Activated CD4-positive, alpha-beta memory T cell treated with anti-CD3 and anti-CD28 coated beads for 36 hours (primary cell): ENCODE measurements at places on chromosomes 7 and 10. TPM values are rescaled to one million over a fixed set of nuclear protein-coding genes. Genes with fewer than 3 reads are reported as not detected.

Gene SCIN
- total RNA-seq: 0.12 TPM

Gene PRSS2
- total RNA-seq: not detected

Gene AKR1C4
- not detected for total RNA-seq

Gene C10orf143
- total RNA-seq: 2.5 TPM

Gene DTX2
- total RNA-seq: 16.5 TPM

Gene CXCL12
- not detected for total RNA-seq

Gene NAT16
- not detected for total RNA-seq

Gene GJD4
- total RNA-seq: not detected

Gene FAM25G
- total RNA-seq: not detected

Gene CACNA2D1
- total RNA-seq: not detected

Gene LIPN
- total RNA-seq: not detected

DNA sequence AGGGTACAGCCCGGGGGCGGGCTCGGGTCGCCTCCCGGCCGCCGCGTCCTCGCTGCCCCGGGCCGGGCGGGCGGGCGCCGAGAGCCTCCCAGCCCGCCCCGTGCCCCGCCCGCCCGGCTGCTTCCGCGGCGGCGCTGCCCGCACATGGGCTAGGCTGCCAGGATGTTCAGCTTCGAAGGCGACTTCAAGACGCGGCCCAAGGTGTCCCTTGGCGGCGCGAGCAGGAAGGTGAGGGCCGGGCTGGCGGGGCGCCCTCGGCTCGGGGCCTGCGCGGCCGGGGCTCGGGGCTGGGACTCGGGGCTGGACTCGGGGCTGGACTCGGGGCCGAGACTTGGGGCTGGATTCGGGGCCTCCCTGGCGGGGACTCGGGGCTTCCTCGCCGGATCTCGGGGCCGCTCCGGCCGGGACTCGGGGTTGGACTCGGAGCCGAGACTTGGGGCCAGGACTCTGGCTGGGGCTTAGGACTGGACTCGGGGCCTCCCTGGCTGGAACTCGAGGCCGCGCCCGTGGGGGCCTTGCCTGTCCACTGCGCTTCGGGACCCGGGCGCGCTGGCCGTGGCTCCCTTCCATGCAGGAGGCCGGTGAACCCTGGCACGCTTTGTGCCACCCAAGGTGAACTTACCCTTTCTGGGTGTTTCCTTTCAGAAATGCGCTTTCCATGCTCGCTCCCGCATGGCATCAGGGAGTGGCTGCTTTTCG, 534 bp downstream of the UBE3C start:
- DNase-seq: peak; percentile 66

GRCh38 chr7:26991796-26992195, 104.0 kb downstream of the HOXA1 start:
- no peak for DNase-seq

GRCh38 chr10:98589007-98589406, 142.3 kb upstream of the HPS1 start:
- DNase-seq: no peak

- DNase-seq: no peak
Measured at GRCh38 chr10:60203993-60204618, 185.6 kb downstream of the ANK3 start.

DNA sequence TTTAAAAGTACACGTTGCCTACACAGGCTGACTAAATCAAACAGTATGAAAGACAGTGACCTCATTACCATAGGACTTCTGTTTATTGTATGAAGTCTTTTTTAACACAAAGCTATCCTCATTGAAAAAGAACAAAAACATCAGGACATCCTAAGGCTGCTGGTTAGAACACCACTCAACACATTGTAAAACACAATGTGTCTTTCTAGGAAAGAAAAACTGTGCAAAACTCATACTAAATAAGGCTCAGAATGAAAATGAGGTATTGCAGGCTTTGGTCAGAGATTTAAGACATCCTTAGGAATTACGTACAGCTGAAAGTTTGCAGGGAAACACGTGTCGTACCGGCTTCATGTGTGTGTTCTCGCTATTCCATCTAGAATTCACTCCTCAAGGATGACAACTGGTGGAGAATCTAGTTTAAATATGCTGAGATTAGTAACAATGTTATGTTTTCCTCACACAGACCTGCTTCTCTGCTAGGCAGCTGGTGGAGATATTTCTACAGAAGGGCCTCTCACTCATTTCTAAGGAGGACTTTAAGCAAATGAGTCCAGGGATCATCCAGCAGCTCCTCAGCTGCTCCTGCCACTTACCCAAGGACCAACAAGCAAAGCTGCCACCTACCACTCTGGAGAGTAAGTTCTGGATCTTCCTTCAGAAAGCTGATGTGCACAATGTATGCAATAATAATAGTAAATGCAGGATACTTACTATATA, 29.3 kb downstream of the SLC39A12 start:
- no peak for DNase-seq

GRCh38 chr10:122294511-122295450, 23.7 kb downstream of the BTBD16 start:
- DNase-seq: no peak

- no peak for DNase-seq
Measured at GRCh38 chr10:116608686-116609594, 11.8 kb upstream of the PNLIPRP2 start.

- DNase-seq: no peak
Measured at GRCh38 chr7:143289421-143289820, 1.3 kb downstream of the CASP2 start.

DNA sequence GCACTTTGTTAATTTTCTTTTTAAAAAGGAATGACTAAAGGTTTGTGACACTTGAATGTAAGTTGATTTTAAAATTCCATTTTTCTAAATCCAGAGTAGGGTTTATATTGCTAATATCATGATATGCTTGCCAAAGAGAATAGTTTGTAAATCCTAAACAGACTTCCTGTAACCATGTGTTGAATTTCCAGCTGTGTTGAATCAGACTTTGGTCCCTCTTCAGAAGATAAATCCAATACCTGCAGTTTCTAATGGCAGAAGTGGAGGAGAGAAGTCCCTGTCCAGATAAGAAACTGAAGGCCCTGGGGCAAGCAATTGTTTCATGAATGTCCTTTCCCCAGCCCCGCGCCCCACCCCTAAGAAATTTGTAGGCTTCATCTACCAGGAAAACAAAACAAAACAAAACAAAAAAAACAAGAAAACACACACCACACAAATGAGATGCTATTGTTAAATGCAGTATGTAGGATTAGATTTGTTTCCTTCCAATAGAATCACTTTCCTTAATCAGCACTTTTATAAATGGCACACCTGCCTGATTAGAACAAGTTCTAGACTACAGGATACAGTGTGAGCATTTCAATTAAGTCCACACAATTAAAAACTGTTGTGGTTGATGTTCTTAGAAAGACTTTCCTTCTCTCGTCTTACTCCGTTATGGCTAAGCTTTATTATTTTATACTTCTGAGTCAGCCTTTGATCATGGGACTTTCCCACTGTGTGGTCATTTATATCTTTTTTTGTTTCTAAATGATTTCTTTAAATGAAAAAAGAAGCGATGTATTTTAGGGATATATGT, 122.8 kb downstream of the KAT6B start:
- DNase-seq: no peak

DNA sequence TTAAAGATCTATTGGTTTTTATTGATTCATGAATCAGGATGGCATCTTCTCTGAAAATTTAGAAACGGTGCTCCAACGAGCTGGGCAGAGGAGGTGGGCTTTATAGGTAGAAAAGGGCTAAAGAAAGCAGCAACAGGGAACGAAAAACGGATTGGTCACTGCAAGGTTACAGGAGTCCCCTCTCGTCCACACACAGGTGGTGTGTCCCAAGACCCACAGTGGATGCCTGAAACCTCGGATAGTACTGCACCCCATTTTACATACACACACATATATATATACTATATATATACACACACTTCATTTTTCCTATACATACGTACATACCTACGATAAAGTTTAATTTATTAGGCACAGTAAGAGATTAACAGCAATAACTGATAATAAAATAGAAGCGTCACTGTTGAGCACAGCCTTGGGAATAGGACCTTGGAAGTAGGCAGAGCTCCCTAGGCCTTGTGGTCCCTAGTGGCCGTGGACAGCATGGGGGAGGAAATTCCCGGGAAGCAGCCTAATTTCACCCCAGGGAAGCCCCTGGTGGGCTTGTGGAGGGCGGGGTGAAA, 737 bp upstream of the NUB1 start:
- DNase-seq: no peak

DNA sequence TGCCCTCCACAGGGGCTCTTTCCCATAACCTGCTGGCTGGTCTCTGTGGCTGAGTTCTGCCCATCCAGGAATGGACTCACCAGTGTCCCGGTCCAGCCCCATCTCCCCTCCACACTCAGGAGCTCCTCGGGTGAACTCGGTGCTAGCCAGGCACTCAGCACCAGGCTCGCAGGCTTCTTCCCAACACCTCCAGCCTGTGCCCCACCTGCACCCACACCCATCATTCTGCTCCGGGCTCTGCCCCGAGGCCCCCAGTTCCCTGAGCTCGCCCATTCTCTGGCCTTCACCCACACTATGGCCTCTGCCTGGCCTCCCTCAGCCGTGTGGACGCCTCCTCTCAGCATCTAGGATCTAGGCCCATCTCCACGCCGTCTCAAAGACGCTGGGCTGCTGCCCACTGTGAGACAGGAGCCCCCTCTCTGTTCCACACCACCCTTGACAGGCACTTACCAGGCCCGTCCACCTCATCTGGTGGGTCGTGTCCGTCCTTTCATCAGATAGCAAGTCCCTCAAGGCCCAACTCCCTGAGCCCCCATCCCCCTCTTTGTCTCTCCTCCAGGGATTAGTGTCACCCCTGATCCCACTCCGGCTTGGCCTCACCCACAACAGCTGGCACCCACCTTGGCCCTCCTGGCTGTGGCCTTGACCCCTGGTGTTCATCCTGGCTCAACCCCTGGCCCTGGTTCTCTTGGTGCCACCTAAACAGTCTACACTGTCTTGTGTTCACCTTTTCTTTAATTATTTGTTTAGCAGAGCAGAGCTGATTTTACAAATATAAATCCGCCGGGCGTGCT, 76.0 kb upstream of the FAM20C start:
- no peak for DNase-seq

DNA sequence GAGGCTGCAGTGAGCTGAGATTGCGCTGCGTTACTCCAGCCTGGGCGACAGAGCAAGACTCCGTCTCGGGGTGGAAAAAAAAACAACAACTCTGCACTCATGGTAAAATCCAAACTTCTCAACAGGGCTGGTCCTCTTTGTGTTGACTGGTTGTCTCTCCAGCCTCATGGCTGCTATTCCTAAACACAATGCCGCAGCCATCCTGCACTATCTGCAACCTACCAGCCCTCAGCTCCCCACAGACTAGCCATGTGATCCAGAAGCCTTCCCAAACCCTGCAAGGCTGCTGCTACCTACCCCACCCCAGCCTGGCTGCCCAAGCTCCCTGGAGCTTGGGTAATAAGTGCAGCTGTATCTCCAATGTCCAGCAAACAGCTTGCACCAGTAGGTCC, 11.7 kb downstream of the ZYX start:
- no peak for DNase-seq

- DNase-seq: peak; percentile 35
Measured at GRCh38 chr10:33046792-33047191, 88.8 kb upstream of the ITGB1 start.

GRCh38 chr7:77537136-77537777, at the start of gene PTPN12:
Gene PTPN12 (plus strand): TSS chr7:77537295. CDS start chr7:77537547, 252 bp downstream.
- DNase-seq: peak; percentile 57

- DNase-seq: no peak
Measured at GRCh38 chr10:79239924-79240581, 107.2 kb upstream of the PPIF start.

DNA sequence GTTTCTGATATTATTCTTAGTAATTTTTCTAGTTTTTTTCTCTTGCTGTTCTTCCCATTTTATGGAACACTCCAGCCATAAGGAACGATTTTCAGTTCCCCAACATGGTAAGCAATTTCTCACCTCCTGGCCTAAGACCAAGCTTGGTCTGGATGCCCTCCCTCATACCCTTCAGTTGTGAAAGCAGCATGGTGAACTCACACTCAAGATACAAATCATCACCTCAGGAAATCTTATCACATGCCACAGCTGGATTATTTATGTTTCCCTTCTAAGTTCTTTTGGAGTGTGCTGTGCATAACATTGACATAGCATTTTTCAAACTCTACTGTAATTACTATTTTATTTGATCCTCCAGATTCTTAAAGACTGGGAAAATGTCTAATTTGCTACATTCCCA, 216.6 kb downstream of the AGMO start:
- no peak for DNase-seq

- DNase-seq: no peak
Measured at GRCh38 chr7:150756858-150757257, 19.6 kb downstream of the GIMAP5 start.

DNA sequence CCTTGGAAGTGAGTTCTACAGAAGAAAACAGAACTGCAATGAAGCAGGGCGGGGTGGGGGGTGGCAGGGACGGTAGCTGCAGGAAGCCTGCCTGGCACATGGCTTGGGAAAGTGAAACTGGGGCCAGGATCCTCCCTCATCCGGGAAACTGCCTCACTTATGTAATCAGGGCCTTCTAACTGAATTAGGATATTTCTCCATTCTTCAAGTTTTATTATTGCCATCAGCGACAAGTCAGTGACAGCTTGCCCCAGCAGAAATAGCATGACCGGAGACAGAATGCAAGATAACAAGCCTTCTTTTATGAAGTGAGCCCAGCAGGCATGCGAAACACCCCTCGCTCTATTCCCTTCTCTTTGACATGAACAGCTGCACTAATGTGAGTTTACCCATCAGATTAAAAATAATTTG, 77.5 kb upstream of the CACUL1 start:
- peak; percentile 11 for DNase-seq

- DNase-seq: no peak
Measured at GRCh38 chr7:78955329-78955728, 498.1 kb downstream of the MAGI2 start.

DNA sequence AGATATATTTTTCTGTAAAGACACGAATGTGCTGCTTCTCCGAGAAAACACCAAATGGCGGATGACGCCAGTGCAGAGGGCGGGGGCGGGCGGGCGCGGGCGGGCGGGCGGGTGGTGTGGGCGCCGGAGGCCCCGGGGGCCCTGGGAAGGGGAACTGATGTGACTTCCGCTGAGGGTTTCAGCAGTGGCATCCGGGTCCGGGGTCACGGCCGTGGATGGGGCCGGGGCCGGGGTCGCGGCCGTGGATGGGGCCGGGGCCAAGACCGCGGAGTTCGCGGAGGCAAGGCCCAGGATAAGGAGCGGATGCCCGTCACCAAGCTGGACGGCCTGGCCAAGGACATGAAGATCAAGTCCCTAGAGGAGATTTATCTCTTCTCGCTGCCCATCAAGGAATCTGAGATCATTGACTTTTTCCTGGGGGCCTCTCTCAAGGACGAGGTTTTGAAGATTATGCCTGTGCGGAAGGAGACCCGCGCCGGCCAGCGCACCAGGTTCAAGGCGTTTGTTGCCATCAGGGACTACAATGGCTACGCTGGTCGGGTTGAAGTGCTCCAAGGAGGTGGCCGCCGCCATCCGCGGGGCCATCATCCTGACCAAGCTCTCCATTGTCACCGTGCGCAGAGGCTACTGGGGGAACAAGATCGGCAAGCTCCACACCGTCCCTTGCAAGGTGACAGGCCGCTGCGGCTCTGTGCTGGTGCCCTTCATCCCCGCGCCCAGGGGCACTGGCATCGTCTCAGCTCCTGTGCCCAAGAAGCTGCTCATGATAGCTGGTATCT, 20.3 kb upstream of the IGF2BP3 start:
- DNase-seq: peak; percentile 65
